Fibroblast of skin of abdomen (primary cell): ENCODE measurements at places on chromosomes 5 and 9.

GRCh38 chr9:134297083-134297410 lies 29.2 kb upstream of the RXRA start:
- DNase-seq, result no peak

- DNase-seq, result no peak
Observed at GRCh38 chr5:172751761-172752510, 19.1 kb downstream of the DUSP1 start.

- no peak for DNase-seq
Observed at GRCh38 chr9:78358329-78359051, 61.6 kb downstream of the PSAT1 start.

DNA sequence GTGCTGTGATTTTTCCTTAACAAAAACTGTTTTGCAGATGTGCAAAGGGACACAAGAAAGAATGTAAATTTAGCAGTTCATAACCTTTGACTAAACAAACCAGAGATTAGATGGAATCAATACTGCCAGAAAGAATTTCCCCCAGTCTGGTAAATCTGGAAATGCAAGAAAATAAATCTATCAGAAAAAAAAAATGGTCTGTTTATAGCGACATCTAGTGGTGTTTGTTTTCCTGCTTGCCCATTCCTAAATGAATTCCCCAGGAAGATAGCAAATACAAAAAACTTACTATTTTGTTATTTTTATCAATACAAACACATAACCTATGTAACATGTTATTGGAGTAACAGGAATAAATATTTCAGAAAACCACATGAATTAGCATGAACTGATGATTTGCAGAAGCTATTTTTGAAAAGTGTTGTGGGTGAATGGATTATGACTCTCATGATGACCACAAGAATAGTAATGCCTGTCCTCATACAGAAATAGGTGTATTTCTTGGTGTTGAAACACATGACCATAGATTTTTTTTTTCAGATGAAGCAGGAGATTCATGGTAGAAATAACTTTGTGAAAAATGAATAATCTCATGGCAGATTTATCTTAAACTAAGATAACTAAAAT lies 1703.8 kb downstream of the MAT2B start:
- peak; percentile 24 for DNase-seq

DNA sequence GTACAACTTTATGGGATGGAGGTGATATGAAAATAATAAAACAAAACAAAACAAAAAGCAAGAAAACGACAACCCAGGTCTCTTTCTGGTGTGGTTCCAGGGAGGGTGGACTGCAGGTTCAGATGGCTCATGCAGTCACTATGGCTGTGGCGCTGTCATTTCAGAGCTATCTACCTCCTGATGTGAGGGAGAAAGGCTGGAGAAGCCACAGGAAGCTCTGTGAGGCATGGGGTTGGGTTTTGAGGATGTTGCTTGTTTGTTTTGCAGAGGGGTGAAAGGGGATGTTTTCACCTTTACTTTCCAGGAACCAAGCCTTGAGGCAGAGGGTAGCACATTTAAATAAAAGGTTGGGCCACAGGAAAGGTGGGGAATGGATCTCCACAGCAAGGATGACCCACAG lies 18.7 kb downstream of the NIPAL4 start:
- DNase-seq, result no peak

GRCh38 chr5:172577267-172577909 lies 63.7 kb upstream of the NEURL1B start:
- DNase-seq, result no peak

DNA sequence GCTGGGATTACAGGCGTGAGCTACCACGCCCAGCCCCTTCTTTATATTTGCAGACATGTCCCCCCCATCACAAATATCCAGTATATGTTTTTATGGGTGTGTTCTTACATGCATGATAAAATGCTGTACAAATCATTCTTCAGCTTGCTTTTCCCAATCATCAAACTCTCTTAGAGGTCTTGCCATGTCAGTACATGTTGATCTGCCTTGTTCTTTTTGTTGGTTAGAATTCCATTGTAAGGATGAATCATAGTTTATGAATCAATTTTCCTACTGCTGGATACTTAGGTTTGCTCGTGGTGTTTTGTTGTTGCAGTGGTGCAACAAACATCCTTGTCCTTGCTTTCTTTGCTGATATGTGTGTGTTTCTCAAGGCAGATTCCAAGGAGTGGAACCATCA lies 79.9 kb upstream of the NEURL1B start:
- no peak for DNase-seq

- DNase-seq, result peak; percentile 85
Observed at GRCh38 chr9:106587042-106587441, 275.9 kb upstream of the ZNF462 start.

GRCh38 chr9:36961051-36961450 lies 73.0 kb downstream of the PAX5 start:
- no peak for DNase-seq

- DNase-seq, result no peak
Observed at GRCh38 chr5:43415935-43416802, 4.0 kb upstream of the CCL28 start.

DNA sequence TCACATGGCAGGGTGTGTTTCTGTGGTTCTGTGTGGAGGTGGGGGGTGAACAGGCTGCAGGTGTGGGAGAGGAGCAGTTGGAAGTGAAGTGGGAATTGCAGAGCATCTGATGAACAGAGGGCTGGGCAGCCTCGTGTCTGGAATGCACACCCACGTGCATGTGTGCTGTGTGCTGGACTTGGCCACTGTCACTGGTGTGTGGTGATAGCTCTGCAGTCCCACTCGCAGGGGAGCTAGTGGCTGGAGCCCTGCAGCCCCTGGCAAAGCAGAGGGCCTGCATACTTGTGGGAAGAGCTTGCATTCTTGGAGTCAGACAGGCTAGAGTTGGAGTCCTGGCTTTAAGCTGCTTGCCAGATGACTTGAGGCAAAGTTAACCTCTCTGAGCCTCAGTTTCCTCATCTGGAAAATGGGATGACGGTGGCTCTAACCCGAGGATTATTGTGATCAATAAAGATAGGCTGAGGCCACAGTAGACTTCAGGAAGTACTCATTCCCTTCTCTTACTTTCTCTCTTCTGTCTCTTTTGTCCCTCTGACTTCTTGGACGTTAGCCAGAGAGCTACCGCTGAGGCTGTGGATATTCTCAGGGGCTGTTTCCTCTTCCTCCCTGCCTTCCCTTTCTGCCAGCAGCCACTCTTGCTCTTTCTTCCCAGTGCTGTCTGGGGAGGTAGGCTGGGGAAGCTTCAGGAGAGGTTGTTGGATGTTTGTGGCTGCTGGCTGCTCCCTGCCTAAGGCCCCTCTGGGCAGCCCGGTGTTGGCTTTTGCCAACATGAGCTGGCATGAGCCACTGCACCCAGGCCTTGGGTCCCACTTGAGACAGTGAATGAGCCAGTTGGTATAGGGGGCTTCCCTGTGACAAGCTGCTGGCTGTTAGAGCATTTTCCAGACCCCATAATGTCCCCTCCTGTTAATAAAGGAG lies 18.3 kb downstream of the PSAT1 start:
- DNase-seq, result peak; percentile 72

DNA sequence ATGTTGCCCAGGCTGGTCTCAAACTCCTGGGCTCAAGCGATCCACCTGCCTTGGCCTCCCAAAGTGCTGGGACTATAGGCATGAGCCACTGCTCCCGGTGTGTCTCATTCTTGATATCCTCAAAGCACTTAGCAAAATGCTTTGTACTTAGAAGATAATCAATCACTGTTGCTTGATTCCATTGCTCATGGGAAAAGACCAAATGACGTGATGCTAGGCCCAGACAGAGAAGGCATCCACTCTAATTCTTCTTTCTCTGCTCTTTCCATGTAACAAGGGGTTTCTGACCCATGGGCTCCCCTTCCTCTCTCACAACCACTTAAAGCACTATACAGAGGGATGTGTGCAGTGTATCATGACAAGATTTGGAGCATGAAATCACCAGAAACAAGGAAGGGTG lies 83.0 kb downstream of the APBA1 start:
- no peak for DNase-seq

DNA sequence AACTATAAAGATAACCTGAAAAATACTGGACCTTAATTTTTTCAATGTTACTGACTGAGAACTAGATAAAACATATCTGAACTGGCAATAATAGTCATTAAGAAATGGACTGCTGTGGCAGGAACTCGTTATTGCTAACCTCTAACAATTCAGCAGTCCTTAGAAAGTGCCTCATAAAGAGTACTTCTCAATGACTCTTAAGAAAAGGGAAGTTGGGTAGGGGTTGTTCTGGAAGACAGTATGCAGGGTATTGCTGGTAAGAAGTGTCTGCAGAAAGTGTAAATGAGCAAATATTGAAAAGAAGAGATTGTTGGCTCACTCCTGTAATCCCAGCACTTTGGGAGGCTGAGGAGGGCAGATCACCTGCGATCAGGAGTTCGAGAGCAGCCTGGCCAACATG lies 27.9 kb downstream of the FOXD1 start:
- DNase-seq, result no peak

DNA sequence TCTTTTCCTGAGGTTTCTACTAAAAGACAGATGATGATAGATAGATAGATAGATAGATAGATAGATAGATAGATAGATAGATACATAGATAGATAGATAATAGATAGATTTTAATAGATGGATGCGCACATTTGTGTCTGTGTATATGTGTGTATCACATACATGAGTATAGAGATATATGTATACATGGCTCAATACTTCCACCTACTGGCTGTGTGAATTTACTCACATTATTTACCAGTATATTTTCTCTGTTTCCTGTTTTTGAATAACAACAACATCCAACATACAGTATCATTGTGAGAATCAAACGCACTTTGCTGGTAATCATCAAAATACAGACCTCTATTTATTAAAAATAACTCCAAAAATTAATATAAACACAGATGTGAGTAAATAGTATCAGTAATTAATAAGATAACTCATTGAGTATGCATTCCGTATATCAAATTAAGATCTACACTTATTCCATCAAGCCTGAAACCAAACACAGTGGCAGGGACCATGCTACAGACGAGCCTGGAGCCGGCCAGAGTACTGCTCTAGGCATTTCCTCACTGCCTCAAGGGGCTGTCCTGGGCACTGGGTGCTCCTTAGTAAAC lies 338.0 kb downstream of the SEMA5A start:
- DNase-seq, result peak; percentile 51

- no peak for DNase-seq
Observed at GRCh38 chr9:69831611-69832010, 11.0 kb downstream of the CFAP95 start.
